Thoracic aorta endothelial cell (primary cell): ENCODE measurements at places on chromosomes 6 and 20. TPM values are rescaled to one million over a fixed set of nuclear protein-coding genes. Genes with fewer than 3 reads are reported as not detected.

The SAMD10 gene
- total RNA-seq, result 1.9 and 2.6 TPM in 2 replicates

The HSPA1A gene
- 35.1 and 75.0 TPM in 2 replicates for total RNA-seq

The NRN1 gene
- 8.6 and 65.9 TPM in 2 replicates for total RNA-seq

The AURKA gene
- total RNA-seq, result 50.0 and 90.5 TPM in 2 replicates

The TCF21 gene
- not detected in 2 replicates for total RNA-seq

The RUNX2 gene
- not detected in 2 replicates for total RNA-seq

The PRL gene
- total RNA-seq, result not detected in 2 replicates

The SOBP gene
- total RNA-seq, result 3.7 and 6.0 TPM in 2 replicates

The CFAP61 gene
- not detected in 2 replicates for total RNA-seq

The GFRA4 gene
- not detected in 2 replicates for total RNA-seq

The SPTLC3 gene
- 0.40 and 1.1 TPM in 2 replicates for total RNA-seq
